HepG2 (cell line): ENCODE measurements at places on chromosomes 1 and 21.
A peak's percentile ranks its signal among the peaks of the same experiment; 100 is the strongest.

DNA sequence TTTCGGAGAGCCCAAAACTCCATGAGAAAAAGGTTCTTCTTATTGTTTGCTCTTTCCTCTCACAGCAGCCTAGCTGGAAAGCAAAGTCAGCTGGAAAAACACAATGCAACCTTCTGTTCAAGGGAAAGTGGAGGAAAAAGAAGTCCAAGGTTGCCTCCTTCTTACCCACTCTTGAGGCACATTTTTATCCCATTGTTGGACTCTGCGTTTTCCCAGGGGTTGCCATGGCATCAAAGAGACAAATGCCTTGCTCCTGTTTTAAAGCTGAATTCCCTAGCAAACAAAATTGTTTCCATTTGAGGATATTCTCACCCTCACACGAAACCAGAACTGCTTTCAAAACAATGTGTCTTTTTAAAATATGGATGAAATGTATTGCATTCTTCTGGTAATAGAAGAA lies 45.1 kb upstream of the PALMD start:
- DNase-seq = peak; percentile 66

GRCh38 chr1:162498496-162498810 lies 835 bp downstream of the UHMK1 start:
- DNase-seq = no peak

- DNase-seq = no peak
These were observed 4.1 kb downstream of the ANGPTL3 start for GRCh38 chr1:62601457-62601856.

DNA sequence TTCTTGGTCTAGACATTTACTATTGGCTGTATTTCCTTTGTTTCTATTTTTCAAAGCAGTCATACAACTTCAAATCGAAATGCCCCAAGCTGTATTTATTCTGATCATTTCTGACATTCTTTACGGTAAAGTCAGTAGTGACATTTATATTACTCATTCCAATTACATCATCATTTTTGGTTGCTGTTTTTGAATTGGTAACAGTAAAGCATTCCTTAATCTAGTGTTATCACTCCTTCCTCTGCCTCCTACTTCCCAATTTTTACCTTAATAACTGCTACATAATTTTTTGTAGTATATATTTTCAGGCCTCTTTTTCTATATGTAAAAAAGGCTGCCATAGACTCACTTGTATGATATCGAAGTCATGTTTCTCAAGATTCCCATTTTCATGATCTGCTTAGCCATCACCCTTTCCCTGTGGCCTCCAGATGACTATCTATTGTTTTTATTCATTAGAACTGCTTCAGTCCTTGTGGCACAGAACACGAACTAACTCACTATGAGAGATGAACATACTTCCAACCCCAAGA lies 167.2 kb downstream of the RUNX1 start:
- no peak for DNase-seq

DNA sequence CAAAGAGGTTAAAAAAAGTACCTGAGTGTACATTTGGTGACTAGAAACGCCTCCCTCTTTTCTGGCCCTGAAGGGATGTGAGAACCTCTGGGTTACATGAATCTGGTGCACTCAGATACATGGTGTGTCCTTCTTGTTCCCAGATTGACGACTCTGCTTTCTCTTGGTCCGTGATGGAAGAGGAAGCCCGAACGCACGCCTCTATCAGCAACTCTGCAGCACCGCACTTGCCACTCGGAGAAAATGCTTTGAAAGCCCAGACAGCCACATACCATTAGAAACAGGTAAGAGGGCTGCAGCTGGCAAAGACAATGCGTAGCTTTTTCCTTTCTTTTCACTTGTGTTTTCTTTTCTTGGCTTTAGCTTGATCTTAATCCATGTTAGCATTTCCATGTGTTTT lies 21.1 kb upstream of the ZBTB21 start:
- no peak for DNase-seq

DNA sequence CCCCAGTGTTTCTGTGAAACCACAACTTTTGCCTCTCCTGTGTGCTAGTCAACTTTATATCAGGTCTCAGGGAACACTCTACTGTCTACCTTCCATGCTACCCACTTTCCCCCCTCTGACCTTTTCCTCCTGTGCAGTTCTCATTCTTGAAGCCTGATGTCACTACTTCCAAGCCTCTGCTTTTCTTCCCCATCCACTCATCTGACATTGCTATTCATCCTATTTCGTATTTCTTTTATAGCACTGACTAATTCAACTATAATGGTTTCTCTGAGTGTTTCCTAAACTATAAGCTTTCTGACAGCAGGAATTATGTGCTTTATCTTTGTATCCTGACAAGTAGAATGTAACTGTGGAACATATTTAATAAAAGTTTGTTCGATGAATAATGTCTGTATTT lies 18.2 kb upstream of the DPH5 start:
- no peak for DNase-seq

GRCh38 chr1:82503822-82504221 lies 703.1 kb downstream of the ADGRL2 start:
- DNase-seq = no peak

DNA sequence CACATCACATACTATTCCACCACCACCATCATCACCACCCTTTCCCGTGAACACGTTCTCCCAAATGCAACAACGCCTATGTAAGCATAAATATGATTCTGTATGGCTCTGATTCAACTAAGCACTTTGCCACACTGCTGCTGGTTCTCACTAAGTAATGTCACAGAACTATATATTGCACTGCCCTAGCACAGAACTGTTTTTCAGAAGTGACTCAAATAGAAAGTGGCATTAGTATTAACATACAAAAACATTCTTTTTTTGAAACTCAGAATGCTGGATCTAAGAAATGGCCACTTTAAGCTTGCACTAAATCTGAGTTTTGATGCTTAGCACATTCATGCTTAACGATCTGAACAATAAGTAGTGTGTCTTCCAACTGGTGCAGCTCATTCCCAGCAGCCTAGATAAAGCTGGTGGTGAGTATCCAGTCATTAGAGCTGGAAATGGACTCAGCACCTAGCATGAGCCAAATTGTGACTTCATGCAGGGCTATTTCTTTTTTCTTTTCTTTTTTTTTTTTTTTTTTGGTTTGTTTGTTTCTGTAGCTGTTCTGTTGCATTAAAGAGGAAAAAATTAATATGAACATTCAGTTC lies 46.2 kb upstream of the ZC3H11B start:
- DNase-seq = no peak

DNA sequence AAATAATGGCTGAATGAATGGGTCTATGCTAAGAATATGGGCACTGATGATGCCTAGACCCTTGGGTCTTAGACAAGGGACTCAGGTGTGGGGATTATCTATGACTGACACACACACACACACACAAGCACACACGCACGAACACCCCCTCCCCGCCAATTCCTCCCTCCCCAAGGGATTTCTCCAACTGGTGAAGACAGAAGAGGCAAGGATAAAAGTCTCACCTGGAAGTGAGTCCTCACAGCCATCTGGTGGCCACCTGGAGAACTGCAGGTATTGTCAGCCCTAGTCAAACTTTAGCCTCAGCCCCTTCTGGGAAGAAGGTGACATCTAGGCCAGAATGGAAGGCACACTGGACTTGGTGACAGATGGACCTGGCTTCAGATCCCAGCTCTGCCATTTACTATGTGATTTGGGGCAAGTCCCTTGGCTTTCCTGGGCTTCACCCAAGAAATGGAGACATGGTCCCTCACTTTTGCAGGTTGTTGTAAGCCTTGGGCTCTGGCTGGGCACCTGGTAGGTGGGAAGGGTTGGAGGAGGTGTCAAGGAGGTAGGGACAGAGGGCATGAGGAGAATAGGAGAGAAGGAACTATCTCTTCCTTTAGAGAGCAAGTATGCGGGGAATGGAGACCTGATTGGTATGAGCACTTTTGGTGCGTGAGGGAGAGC lies 4.0 kb upstream of the GPR3 start:
- DNase-seq = peak; percentile 49

DNA sequence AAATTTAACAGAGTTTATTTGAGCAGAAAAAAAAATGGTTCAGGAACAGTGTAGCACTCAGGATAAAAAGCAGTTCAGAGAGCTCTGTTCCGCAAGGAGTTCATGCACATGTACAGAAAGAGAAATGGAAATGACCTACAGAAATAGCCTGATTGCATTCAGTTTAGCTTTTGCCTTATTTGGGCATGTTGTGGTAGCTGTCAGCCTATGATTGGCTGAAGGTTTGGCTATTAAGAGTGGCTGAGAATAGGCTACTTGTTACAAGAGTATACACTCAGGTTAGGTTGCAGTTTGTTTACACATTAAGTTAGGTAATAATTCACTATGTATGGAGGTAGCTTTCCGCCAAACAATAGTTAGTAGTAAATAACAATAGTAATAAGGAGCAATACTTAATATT lies 511.0 kb upstream of the TMPRSS15 start:
- DNase-seq = no peak

DNA sequence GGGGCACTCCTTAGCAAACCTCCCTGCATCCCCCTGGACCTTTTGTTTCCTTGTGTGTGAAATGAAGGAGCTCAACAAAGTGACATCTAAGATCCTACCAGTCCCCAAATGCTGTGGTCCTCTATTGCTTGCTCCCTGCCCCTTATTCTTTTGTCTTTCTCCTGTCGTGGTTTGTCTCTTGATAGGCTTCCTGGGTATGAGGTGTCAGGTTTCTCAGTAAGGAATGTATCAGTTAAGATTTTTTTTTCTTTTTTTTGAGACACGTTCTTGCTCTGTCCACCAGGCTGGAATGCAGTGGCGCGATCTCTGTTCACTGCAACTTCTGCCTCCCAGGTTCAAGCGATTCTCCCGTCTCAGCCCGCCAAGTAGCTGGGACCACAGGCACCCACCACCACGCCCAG lies 16.8 kb downstream of the CNIH3 start:
- DNase-seq = no peak

GRCh38 chr1:33418811-33419210 lies 12.1 kb downstream of the PHC2 start:
- no peak for DNase-seq

DNA sequence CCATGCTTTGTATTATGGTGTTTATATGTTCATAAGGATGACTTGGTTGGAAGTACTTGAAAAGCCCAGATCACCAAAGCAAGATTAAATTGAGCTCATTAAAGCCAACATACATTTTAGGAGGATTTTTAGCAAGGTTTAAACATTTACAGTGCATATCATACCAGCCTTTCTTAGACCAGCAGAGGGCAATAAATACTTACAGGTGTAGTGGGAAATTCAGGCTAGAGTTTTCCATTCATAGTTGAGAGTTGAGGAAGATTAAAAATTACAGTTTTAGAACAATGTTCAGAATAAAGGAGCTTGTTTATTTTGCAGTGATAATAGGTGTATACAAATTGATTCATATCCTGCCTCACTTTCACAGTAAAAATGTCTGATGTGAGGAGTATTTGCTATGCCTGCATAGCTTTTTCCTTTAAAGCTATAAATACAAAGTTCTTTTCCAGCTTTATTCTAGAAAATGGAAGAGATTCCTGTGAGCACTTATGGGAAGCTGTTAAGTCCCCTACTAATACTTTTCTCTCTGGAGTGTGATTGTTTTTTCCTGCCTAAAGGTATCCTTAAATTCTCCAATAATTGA lies 35.3 kb downstream of the DTL start:
- DNase-seq = peak; percentile 35

DNA sequence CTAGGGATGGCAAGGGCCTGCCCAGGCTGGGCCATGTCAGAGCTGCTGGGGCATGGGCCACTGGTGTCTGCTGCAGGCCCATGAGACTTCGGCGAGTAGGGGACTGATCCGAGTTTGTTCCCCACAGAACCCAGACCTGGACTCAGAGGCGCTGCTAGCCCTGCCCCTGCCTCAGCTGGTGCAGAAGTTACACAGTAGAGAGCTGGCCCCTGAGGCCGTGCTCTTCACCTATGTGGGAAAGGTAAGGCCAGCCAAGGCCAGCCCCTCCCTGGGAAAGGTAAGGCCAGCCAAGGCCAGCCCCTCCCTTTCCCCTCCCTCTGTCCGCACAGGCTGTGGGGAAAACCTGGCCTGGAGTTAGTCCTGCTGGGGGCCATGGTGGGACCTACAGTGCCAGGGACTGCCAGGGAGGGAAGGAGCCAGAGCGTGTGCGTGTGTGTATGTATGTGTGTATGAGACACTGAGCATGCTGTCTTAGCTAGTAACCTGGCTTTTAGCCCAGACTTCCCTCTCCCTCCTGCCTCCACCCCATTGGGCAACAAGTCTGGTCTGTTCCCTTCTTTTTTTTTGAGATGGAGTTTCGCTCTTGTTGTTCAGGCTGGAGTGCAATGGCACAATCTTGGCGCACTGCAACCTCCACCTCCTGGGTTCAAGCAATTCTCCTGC lies 8.0 kb downstream of the FAAH start:
- DNase-seq = peak; percentile 40

DNA sequence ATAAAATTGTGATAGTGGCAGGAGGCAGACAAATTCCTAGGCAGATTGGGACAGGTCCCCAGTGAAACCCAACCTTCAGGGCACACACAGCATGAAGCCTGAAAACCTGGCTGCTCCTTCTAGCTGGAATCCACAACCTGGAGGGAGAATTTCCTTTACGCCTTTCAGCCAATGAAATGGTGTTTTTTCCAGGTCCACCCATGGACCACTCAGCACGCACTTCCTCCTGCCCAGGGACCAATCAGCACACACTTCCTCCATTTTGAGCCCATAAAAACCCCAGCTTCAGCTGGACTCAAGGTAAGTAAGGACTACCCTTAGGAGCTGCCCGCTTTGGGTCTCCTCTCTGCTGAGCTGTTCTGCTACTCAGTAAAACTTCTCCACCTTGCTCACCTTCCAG lies 120.1 kb downstream of the AKT3 start:
- DNase-seq = no peak

DNA sequence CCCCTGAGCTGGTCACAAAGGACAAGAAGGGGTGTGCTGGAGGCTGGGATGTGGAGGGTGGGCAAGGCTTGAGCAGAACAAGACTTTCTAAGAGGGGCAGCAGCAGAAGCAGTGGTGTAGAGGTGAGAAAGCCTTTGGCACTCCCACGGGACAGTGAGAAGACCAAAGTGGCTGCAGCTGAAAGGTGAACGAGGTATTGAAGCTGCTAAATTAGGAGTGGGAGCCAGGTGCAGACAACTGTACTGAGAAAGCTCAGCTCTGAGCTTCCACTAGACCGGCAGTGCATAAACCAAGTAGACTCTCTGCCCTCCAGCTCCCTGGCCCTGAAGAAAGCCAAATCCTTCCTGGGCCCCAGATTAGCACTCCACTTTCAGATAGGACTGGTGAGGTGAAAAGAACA lies 93.0 kb downstream of the VWA5B1 start:
- DNase-seq = no peak

DNA sequence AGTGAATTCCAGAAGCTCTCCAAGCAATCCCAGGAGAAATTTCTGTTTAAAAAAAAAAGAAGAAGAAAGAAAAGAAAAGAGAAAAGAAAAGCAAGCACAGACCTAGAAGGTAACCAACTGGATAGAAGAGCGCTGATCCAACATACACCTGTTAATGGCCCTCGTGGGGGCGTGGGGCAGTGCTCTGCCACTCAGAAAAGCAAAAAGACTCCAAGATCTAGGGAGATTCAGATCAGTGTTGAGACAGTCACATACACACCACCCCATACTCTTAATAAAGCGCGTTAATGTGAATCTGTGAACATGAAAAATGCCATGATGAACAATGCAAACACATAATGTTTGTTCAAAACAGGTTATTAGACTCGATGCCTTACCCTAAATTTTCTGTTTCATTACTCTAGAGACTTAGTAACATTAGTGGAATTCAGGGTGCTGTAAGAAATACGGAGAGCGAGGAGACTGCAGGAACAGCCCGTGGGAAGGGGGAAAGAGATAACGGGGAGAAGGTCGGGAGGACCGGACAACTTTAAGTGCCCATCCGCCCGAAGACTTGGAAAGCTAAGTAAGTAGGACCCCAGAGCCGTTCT lies 406 bp downstream of the NME7 start:
- no peak for DNase-seq

GRCh38 chr1:3904843-3905185 lies 4.7 kb upstream of the C1orf174 start:
- DNase-seq = peak; percentile 37
